Brain microvascular endothelial cell (primary cell): ENCODE measurements at places on chromosomes 13 and 19.

- DNase-seq, result peak; percentile 27
These were observed 15.7 kb downstream of the PNPLA6 start for GRCh38 chr19:7550987-7551761.

GRCh38 chr13:27120811-27121210 is 50.8 kb downstream of the USP12 start:
- DNase-seq, result no peak

- DNase-seq, result no peak
These were observed 383.6 kb downstream of the UQCRFS1 start for GRCh38 chr19:28829359-28829758.

DNA sequence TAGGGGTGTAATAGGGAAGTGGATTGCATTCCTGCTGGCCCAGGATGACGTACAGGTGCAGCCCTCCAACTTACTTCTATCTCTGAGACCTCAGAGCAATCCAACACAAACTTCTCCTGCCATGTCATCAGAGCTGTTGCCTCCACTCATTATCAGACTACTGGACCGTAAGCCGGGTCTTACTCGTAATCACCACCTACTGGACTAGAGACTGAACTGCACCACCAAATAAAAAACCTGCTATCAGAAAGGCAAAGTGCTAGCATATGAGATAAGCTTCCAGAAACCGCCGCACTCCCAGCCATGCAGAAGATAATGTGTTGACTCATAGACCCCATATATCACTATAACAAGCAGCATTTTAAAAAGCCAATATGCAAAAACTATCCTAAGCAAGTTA is 102.0 kb downstream of the SLITRK1 start:
- DNase-seq, result peak; percentile 47

GRCh38 chr19:18239303-18239702 is 13.1 kb upstream of the PDE4C start:
- DNase-seq, result no peak

- DNase-seq, result no peak
These were observed 8.8 kb upstream of the LRCH1 start for GRCh38 chr13:46544208-46544607.

DNA sequence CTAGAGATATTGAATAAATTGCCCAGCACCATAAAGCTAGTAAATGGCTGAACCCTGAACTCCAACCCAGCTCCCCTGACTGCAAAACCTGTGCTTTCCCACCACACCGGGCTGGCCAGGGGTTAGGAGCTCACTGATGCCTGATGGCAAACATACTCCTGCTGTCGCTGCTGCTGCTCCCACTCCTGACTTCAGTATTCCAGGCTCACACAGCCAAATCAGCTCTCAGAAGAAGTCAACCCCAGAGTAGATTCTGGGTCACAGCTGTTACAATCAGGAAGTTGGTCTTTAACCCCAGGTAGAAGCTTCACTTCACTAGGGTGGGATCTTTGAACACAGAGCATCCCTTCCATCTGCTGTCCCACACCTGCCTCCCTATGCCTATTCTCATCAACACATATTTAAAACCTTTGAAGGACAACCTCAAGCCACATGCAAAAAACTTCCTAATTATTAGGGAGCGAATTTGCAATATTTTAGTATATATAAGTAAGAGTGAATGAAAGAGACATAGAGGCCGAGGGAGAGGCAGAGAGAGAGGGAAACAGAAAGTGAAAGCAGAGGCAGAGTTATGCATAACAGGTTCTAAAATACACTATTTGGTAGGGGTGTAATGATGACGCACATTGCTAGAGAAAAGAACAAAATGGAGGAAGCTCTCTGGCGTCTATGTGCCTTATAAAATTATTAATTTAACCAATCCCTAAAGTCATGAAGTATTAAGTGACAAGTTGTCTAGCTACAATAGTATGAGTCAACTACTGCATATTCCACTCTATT is 99.4 kb upstream of the SERP2 start:
- no peak for DNase-seq

DNA sequence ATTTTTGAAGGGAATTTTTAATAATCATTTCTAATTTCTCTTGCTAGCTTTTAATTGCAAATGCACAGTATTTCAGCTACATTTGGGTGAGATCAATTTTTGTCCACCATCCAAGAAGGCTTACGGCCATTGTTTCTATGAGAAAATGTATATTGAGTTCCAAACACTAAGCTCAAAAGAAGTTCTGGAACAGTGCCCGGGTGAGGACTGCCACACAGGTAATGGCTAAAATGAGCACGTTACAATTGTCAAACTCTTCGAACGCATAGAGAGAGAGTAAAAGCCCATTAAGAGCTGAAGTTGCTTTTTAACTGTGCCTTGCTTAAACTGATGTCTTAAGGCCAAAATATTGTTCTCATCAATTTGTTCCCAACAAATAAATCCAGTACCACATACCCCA is 755.0 kb downstream of the DIAPH3 start:
- DNase-seq, result no peak

DNA sequence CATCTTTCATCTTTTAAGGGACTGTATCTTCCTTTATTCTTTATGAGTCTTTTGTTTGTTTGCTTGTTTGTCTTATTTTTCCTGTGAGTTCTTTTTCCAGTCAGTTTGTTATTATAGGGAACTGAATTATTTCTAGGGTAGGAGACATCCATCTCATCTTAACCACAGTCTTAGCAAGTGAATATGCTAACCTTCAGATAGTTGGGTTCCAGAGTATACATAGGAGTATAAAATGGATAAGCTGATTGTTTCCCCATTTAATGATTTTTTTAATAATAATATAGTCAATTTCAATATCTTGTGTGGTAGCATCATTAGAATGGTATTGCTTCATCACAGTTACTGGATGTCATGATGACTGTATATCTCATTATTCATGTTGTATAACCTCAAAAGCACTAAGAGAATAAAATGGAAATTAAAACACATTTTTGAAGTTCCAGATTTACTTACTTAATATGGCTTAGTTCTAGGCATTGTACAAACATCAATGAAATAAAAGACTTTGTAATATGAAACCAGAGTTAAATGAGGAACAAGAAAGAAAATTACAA is 33.0 kb downstream of the GPC6 start:
- DNase-seq, result no peak

DNA sequence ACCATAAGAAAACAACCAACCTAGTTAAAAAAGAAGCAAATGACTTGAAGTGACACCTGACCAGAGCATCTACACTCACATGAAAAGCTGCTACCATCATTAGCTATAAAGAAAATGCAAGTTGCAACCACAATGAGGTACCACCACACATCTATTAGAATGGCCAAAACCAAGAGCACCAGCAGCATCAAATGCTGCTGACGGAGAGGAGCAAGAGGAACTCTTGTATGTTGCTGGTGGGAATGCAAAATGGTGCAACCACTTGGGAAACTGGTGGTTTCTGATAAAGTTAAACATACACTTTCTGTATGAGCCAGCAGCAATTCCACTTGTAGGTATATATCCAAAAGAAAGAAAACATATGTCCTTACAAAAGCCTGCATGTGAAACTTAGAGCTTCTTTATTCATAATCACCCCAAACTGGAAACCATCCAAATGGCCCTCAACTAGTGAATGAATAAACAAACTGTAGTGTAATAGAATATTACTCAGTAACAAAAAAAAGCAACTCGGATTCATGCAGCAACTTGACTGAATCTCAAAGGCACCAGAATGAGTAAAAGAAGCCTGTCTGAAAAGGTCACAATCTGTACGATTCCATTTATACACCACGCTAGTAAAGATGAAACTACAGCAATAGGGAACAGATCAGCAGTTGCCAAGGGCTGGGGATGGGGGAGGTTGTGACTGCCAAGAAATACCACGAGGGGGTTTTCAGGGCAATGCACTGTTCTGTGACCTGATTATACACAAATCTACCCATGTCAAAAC is 60.9 kb upstream of the RANBP3 start:
- DNase-seq, result no peak

GRCh38 chr19:34381399-34382251 is 16.6 kb downstream of the GPI start:
- no peak for DNase-seq

- DNase-seq, result no peak
These were observed 715.9 kb upstream of the ATXN8OS start for GRCh38 chr13:69391756-69392155.

GRCh38 chr19:46049597-46049996 is 8.8 kb upstream of the IGFL4 start:
- DNase-seq, result no peak

- no peak for DNase-seq
These were observed 8.8 kb downstream of the OBI1 start for GRCh38 chr13:78649997-78650716.

DNA sequence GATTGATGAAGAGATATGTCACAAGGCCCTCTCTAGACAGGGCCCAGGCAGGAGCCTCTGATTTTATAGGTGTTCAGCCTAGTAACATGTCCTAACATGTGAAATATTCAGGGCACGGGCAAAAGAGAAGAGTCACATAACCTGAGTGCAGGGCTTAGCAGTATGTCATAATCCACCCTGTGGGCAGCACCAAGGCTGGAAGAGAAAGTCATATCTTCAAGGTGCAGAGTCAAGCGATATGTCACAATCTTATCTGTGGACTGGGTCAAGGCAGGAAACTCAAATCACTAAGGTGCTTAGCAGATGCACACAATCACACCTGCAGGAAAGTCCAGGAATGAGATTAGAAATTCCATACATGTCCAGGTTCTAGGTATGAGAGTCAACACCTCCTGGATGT is 51.5 kb upstream of the ZNF728 start:
- no peak for DNase-seq

- DNase-seq, result no peak
These were observed 201.5 kb downstream of the IRS2 start for GRCh38 chr13:109584844-109585361.

DNA sequence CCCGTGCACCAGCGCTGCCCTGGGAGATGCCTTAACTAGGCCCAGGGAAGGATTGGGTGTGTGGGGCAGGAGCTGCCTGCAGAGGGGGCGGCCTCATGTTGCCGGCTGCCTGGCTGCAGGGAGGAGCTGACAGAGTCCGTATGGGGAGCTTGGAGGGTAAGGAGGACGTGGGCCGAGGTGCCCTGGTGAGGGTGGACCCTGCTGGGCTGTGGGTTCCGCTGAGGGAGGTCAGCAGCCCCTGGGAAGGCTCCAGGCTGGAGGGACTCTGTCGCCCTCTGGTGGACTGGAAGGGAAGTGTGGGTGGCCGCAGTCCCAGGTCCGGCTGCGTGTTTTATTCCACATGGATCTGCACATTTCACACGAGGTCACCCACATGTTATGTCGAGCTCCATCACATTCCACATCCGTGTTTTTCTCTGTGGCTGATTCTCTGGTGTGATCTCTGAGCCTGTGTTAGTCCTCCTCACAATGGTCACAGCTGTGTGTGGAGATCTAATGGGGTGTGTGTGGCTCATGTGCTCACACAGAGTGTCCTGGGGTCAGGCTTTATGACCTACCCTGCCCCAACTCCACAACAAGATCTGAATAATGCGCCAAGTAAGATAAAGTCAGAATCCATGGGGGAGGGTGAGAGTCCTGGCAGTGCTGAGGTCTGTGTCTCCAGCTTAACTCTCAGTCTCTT is 1.8 kb upstream of the CEACAM8 start:
- DNase-seq, result no peak

DNA sequence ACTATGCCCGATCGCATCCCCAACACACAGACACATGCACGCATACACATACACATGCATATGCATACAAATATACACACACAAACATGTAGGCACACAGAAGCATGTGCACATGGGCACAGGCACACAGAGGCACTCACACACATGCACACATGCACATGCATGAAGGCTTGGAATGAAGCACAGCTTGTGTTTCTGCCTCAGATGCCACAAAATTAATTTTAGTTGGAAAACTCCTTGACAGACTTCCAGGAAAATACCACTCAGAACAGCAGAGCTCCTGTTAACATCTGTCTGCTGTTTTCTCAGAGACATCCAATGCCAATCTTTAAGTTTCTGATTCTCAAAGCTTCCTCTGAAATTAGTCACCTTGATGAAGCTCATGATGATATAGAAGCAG is 532.7 kb downstream of the RFC3 start:
- no peak for DNase-seq

DNA sequence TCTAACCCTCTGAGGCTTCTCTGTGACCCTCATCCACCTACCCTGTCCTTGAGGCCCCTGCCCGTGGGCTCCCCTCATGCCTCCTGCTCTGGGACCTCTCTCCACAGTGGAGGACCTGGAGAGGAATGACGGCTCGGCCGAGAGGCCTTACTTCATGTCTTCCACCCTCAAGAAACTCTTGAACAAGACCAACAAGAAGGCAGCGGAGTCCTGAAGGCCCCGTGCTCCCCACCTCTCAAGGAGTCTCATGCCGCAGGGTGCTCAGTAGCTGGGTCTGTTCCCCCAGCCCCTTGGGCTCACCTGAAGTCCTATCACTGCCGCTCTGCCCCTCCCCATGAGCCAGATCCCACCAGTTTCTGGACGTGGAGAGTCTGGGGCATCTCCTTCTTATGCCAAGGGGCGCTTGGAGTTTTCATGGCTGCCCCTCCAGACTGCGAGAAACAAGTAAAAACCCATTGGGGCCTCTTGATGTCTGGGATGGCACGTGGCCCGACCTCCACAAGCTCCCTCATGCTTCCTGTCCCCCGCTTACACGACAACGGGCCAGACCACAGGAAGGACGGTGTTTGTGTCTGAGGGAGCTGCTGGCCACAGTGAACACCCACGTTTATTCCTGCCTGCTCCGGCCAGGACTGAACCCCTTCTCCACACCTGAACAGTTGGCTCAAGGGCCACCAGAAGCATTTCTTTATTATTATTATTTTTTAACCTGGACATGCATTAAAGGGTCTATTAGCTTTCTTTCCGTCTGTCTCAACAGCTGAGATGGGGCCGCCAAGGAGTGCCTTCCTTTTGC is 10.8 kb upstream of the ILF3 start:
- DNase-seq, result no peak

- DNase-seq, result no peak
These were observed 5.0 kb downstream of the ZNF526 start for GRCh38 chr19:42224940-42225717.
